ENCODE measurements at places on chromosomes 1 and 21. TPM values are rescaled to one million over a fixed set of nuclear protein-coding genes. Genes with fewer than 3 reads are reported as not detected.

The COL6A2 gene
- 466 TPM for total RNA-seq

The SLC2A1 gene
- total RNA-seq: 20.1 TPM

The LAD1 gene
- 37.8 TPM for total RNA-seq

The RNU1-3 gene
- 3,134 TPM for total RNA-seq

The UBE2Q1 gene
- 87.3 TPM for total RNA-seq

The C1orf94 gene
- total RNA-seq: not detected
